M059J (cell line): ENCODE measurements at places on chromosomes 2 and 18.

DNA sequence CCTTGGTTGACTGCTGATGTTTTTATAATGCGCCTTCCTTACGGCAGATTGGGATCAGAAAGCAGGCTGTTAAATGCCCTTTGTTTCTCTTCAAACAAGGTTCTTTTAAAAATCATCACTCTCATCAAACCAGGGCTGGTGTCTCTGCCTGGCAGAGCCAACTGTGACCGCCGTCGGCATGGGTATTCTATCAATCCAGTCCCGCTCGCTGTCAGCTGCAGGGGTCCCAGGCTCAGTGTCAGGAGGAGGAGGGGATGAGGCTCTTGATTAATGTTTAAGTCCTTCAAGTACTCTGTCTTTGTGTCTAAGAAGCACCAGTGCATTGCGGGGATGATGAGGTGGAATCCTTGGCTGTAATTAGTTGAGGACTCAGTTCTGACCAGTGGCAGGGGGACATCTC, 348.1 kb downstream of the RNF144A start:
- DNase-seq: no peak

- peak; percentile 73 for DNase-seq
Measured at GRCh38 chr18:39741755-39742466, 2176.3 kb upstream of the CELF4 start.

DNA sequence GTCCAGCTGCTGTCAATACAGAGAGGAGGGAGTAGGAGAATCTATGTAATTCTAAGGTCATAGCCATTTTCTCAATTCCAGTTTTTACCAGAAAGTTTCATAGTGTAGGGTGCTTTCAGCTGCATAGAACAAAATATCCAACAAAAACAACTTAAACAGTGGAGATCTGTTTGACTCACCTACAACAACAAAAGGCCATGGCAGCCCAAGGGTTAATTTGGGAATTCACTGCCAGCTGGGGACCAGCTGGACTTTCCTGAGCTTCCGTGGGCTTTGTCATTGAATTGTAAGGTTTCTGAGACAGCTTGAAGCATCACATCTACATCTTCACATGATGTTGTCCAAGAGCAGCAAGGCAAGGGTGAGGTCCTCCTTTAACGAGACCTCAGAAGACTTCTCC, 512.7 kb downstream of the IRS1 start:
- no peak for DNase-seq

GRCh38 chr2:46284260-46284659, 12.9 kb upstream of the EPAS1 start:
- no peak for DNase-seq

DNA sequence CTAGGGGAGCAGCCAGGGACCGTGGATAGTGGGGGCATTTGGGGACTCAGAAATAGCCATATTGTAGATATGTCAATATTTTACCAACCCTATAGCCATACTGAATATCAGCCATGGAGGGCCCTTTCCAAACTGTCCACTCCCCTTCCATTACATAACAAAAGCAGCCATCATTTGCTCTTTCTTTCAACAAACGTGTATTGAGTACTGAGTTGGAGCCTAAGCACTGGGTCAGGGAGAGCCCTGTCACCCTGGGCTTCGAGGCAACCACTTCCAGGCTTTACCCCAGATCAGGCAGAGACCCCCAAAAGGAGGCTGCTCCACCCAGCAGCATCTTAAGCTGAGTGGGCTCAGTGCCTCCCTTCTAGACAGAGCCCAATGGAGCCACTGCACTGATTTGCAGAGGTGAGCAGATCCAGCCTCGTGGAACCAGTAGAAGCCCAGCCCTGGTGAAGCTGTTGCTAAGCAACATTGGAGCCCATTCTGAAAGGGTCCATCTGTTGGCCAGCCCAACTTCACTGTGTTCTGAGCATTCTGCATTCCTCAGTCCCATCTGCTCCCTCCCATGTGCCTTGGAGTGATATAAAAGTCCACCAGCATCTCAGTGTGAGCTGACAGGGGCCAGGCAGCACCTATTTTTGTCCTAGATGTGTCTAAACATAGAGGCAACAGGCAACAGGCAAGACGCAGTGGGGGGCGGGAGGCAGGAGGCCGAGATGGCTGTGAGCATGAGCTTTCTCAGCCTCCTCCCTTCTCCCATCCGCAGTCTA, 112.1 kb downstream of the PLB1 start:
- DNase-seq: no peak

GRCh38 chr2:201622306-201622970, 20.9 kb downstream of the TMEM237 start:
- peak; percentile 6 for DNase-seq

- no peak for DNase-seq
Measured at GRCh38 chr2:223056701-223057418, 4.9 kb downstream of the KCNE4 start.

DNA sequence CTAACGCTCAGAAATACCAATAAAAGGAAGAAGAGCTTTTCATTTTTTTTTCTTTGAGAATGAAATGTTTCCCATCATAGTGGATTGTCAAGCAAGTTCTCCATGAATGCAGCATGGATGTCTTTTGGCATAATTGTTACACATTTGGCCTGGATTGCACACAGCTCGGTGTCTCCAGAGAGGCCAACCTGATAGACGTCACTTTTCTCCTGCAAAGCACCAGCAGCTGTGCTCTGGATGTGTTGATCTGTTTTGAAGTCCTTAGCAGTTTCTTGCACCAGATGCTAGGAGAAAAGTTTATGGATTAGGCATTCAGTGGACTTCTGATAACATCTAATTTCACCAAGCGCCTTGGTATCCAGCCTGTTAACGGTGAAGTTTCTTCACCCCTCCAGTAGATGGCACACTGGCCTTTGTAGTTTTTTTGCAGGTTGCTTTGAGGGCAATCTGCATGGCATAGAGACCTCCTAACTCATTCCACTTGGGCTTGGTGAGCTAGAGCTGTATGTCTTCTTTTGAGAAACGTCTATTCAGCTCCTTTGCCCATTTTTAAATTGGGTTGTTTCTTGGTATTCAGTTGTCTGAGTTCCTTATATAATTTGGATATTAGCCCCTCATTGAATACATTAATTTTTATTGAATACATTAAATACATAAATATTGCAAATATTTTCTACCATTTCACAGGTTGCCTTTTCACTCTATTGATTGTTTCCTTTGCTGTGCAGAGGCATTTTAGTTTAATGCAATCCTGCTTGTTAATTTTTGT, 59.7 kb downstream of the PTH2R start:
- DNase-seq: peak; percentile 27

- DNase-seq: peak; percentile 17
Measured at GRCh38 chr2:186460465-186460864, 25.6 kb upstream of the ZC3H15 start.

GRCh38 chr2:30257266-30258214, 26.2 kb downstream of the LBH start:
- no peak for DNase-seq

GRCh38 chr2:8551622-8552074, 130.2 kb upstream of the ID2 start:
- no peak for DNase-seq

GRCh38 chr2:239164335-239164871, 236.4 kb downstream of the HDAC4 start:
- DNase-seq: no peak

GRCh38 chr2:207041279-207041678, 102.0 kb downstream of the CPO start:
- no peak for DNase-seq

- DNase-seq: no peak
Measured at GRCh38 chr18:5542515-5543035, 1.2 kb downstream of the EPB41L3 start.

DNA sequence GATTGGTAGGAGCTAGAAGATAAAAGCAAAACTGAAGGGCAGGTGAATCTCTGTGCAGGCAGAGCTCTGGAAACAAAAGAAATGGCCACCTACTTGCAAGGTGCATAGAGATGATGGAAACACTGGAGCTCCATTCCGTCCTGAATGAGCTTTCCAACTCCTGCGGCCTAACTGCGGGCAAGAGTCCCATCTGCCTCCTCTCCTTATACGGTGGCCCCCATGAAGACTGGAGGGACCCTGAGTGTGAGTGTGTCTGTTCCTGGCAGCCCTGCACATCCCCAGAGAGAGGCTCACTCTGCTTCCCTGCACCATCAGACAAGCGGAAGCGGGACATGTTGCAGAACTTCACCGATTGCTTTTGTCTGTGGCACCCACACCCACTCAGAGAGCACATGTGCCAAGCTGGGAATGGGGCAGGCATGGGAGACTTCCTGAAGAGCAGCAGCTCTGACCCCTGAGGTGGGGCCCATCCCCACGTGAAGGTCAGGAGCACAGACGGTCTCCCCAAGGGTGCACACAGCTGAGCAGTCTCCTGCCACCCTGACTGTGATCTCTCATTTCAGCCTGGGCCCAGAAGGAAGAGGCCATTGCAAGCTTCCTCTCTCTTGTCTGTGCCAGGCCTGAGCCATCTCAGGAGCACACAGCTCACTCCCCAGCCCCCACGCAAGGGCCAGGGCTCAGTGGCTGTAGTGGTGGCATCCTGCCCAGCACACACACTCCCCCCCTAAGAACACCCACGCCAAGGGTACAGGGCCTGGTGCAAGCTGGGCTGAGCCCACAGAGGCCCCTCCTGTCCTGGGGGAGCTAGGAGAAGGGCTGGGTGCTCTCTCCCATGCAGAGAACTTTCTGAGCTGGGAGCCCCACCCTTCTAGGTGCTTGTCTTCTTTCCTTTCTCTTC, 75.3 kb downstream of the STPG4 start:
- no peak for DNase-seq

DNA sequence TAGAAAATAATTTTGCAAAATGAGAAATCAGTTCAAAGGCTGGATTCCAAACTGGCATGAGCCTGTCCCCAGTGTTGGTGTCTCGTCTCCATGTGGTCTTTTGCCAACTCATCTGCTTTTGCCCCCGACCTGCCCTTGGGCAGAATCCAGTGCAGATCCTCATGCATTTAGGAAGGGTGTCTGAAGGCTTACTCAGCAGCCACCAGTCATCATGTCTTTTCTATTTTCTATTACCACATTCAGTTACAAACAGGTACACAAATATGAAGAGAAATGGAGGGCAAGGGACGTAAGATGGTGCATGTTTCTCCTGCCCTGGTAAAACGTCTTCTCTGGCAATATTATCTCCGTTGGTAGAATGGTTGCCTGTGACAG, 43.5 kb downstream of the E2F6 start:
- no peak for DNase-seq

DNA sequence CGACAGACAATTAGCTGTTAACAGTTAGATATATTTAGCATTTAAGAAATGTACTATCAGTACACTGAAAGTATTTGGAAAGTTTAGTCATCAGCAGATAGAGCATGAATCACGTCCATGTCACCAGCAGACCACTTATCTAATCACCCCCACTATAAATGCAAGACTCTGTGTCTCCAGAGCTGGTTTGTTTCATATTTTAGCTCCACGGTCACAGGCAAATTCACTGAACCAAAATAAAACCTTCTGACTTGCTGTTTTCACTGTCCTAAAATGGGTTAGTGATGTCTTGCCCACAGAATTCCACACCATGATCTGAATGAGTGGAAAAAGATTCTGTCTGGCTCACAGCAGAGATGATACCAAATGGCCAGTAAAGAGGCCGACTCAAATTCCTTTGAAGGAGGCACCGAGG, 64.9 kb downstream of the CDH2 start:
- peak; percentile 90 for DNase-seq
